Activated CD8-positive, alpha-beta memory T cell treated with anti-CD3 and anti-CD28 coated beads, Interleukin-2, amount 50 U/mL, for 48 hours (primary cell): ENCODE measurements at places on chromosomes 2 and 18.

- peak; percentile 10 for DNase-seq
Measured at GRCh38 chr2:128638341-128639119, 319.9 kb upstream of the HS6ST1 start.

GRCh38 chr2:191043438-191043837 is 29.5 kb upstream of the STAT1 start:
- no peak for DNase-seq

GRCh38 chr2:29522951-29523669 is 398.3 kb downstream of the ALK start:
- DNase-seq: no peak

DNA sequence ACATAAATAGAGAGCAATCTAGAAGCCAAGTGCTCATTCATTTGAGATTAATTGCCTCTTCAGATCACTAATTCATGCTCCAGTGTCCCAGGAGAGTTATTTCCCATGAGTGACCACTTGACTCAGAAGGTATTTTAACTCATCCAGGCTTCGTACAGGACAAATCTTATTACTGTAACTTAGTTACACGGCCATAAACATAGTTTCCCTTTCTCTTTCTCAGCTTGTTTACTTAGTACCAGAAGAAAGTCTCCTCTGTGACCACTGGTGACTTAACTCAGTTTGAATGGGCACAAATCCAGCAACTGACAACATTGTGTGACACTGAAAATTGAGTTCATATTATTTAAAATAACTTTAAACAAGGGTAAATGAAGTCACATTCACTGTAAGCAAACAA is 25.3 kb downstream of the MMADHC start:
- DNase-seq: no peak

DNA sequence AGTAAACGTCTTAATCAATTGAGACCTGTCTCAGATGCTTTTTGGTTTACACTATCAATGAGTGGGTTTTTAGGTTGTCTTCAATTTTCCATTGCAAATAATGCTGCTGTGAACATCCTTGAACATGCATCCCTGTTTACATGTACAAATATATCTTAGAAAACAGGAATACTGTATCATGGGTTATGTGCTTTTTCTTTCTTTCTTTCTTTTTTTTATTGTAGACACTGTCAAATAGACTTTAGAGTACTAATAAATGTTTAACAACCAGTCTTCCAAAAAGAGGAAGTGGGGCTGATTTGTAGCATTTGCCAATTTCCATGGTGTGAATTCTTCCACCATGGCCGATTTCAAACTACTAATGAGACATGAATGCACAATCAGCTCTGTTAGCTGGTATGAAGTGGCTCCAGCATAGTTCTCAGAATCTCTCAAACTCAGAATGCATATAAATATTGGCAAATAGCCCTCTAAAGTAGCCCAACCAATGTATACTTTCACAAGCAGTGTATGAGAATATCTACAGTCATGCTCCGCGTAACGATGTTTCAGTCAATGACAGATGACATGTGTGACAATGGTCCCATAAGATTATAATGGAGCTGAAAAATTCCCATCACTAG is 50.3 kb upstream of the B3GNT2 start:
- DNase-seq: no peak

DNA sequence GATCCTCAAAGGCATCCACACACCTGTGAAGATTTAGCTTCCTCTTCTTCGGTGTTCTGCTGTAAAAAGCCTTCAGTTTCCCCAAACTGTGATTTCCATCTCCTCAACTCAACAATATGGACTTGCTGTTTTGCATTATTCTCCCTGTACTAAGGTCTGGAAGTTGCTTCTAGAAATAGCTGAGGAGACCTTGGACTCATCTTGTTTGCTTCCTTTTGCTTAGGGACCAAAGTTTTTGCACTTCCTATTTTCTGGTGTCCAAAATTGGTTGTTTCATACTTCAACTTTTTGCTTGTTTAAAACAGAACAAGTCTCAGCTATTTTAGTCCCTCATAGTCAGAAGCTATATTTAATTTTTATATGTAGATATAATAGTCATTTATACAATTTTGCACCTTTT is 201.9 kb upstream of the COPS8 start:
- no peak for DNase-seq

DNA sequence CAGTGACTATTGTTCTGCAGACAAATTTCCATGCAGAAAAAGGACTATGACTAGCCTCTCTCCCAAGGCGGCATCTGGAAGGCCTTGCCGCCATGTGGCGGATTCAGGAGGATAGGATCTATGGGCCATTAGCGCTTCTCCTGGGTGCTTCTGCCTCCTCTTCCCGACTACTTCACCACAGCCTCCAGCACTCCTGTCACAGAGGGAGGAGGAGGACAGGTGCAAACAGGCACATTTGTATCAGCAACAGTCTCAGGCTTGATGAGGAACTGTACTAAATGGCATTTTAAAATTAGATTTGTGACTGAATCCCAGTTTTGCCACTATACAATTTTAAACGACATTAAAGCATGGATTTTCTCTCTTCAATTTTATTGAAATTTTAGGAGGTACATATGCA is 114.9 kb downstream of the NOL10 start:
- DNase-seq: no peak

GRCh38 chr18:48476550-48476917 is 62.3 kb upstream of the CTIF start:
- no peak for DNase-seq

- no peak for DNase-seq
Measured at GRCh38 chr2:71558300-71559051, 105.1 kb downstream of the DYSF start.

DNA sequence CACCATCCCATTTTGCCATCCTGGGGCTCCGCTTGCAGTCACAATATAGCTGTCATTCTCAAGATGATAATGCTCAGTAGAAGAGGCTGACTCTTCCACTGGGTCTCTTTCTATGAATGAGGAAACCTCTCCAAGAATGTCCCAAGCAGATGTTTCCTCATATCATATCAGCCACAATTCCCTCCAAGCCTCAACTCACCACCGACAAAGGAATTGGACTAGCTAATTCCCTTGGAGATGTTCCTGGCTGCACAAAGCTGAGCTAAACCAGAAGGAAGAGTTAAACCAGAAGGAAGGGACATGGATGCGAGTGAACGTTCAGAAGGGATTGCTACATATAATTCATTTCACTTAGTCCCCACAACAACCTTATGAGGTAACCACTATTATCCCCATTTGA is 65.0 kb upstream of the NPAS2 start:
- DNase-seq: no peak

DNA sequence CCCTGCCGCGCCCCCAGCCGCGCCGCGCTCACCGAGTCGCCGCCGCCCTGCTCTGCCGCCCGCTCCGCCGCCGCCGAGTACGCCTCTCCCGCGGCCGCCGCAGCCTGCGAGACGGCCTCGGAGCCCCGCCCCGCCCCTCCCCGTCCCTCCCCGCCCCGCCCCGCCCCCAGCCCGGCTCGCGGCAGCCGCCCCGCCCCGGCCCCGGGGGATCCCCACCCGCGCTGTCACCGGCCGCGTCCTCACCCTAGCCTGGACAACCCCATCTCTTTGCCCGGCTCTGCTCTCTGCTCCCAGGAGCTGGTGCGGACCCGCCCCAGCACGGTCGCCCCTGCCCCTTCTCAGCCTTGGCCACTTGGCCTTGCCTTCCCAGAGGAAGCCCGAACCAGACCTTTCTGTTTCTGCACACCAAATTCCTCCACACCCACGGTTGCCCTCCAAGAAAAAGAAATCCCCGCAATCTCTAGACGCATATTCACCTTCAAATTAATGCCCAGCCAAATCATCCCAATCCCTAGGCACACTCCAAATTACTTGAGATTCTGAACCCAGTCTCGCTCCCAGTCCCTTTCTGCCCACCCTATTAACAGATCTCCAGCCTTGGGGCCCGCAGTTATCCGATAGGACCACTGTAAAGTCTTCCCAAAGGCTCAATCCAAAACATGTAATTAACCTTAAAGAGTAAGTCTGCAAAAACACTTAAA is at the start of gene CYRIA:
CYRIA (minus strand) TSS at position 87 of the 701 bp plus-strand sequence. CDS start 77,715 bp downstream, outside the sequence.
- DNase-seq: peak; percentile 70

DNA sequence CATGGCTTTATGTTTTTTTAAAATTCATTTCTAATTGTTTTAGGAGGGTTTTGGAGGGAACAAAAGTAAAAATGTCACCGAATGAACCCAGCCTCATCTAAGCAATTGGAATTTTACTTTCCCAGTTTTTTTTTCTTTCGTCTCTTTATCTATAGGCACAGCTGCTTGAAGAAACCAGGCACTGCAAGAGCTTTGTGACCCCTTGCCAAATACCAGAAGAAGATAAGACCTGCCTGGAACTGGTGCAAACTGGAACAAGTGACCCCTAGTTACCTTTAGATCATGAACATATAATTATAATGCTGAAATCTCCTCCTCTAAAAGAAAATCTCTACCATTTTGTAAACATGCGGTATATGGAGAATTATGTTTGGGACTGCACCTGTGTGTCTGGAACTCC is 100.9 kb downstream of the TSN start:
- DNase-seq: no peak

- no peak for DNase-seq
Measured at GRCh38 chr18:48753691-48754090, 197.1 kb downstream of the SMAD7 start.

GRCh38 chr2:135651717-135652116 is 89.9 kb upstream of the UBXN4 start:
- DNase-seq: no peak

GRCh38 chr2:38037757-38038621 is 38.0 kb downstream of the CYP1B1 start:
- no peak for DNase-seq

- DNase-seq: no peak
Measured at GRCh38 chr2:41782306-41783158, 265.3 kb upstream of the PKDCC start.

GRCh38 chr2:160223560-160223959 is 23.5 kb upstream of the ITGB6 start:
- DNase-seq: no peak

- peak; percentile 57 for DNase-seq
Measured at GRCh38 chr2:90069290-90069894, 1377.9 kb downstream of the RPIA start.

- DNase-seq: peak; percentile 72
Measured at GRCh38 chr2:191245869-191246531, 796 bp downstream of the MYO1B start.

DNA sequence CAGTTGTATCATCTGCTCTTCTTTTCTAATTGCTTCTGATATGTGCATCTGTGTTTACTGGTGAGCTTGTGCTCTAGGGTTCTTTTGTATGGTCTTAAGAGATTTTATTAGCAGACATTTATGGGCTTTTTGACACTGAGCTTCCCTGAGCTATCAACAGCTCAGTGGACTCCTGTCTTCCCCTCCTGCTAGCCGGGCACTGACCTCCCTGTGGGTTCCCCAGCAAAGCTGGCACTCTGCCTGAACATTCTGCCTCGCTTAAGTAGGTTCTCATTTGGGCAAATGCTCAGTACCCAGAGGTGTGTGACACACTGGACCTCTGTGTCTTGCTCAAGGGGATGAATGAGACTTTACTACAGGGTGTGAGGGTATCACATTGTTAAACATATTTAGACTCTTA is 15.8 kb downstream of the TRAF3IP1 start:
- no peak for DNase-seq

GRCh38 chr2:124798551-124798950 is 773.5 kb downstream of the CNTNAP5 start:
- DNase-seq: no peak

- DNase-seq: peak; percentile 84
Measured at GRCh38 chr2:196176142-196176738, 4.9 kb upstream of the STK17B start.

- peak; percentile 92 for DNase-seq
Measured at GRCh38 chr2:27703638-27704341, 40.1 kb downstream of the SLC4A1AP start.

- no peak for DNase-seq
Measured at GRCh38 chr2:72214429-72215143, 66.9 kb upstream of the CYP26B1 start.

GRCh38 chr18:13548106-13548819 is 178.1 kb downstream of the FAM210A start:
- peak; percentile 41 for DNase-seq

- no peak for DNase-seq
Measured at GRCh38 chr2:224552771-224553170, 32.4 kb downstream of the CUL3 start.

DNA sequence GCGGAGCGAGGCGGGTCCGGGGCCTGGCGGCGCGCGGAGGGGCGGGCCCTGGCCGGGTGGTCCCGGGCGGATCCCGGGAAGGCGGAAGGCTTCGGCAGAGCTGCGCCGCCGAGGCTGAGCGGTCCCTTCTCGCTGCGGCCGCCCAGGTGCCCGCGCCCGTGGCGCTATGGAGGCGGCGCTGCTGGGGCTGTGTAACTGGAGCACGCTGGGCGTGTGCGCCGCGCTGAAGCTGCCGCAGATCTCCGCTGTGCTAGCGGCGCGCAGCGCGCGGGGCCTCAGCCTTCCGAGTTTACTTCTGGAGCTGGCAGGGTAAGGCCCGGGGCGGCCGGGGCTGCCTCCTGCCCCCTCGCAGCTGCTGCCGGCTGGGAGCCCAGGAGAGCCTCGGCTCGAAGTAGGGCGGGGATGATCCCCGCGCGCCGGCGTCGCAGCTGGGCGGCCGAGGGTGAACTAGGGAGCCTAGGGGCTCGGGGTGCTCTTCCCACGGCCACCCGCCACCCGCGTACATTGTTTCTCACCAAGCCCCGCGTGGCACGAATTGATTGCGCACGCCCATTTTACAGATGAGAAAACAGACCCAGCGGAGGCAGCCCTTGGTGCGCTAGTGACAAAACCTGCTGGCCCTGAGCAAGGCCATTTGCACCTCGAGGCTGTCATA is at the start of gene SLC66A3:
SLC66A3 (plus strand) TSS at position 87 of the 655 bp plus-strand sequence; CDS start at position 167, 80 bp downstream.
- DNase-seq: no peak

GRCh38 chr18:24502667-24503523 is 42.5 kb downstream of the HRH4 start:
- no peak for DNase-seq

- no peak for DNase-seq
Measured at GRCh38 chr2:236962816-236963215, 122.9 kb upstream of the COPS8 start.

- no peak for DNase-seq
Measured at GRCh38 chr2:170582751-170583463, 132.2 kb upstream of the SP5 start.

DNA sequence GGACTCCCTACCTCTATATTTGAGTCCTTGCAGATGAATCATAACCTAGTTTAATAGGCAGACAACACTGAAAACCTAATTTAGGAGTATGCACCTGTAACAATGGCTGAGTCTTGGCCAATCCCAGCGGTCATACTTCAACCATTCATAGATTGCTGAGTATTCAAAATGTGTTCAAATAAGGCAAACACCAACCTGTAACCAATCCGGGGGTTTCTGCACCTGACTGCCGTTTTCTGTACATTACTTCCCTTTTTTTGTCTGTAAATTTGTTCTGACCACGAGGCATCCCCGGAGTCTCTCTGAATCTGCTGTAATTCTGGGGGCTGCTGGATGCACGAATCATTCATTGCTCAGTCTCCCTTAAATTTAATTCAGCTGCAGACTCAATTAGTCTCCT is 338.6 kb downstream of the STK39 start:
- DNase-seq: no peak

GRCh38 chr18:74419761-74420160 is 37.3 kb downstream of the DIPK1C start:
- no peak for DNase-seq

DNA sequence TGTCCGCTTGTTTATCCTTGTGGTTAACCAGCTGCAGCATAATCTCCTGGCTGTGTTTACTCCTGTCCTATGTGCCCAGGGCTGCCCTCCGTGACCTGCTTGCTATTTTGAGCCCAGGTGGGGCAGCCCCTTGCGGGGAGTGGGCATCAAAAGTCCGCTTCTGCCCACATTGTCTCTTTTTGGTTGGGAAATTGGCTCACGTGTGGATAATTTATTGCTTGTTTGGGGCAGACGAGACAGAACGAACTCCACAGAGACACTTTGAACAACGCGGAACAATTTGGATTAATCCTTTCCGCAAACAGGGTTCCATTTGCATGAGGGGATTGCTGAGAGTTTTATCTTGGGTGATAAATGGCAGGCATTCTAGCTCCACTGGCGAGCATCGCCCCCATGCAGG is 8.1 kb upstream of the CXCR4 start:
- no peak for DNase-seq
